Stimulated activated CD4-positive, alpha-beta T cell treated with anti-CD3 and anti-CD28 coated beads, Interleukin-1b, Interleukin-23, amount 100 ng/mL, for 1 hour (primary cell): ENCODE measurements at places on chromosomes 7 and 10.

- DNase-seq: no peak
These were observed 57.1 kb downstream of the TACR2 start for GRCh38 chr10:69359594-69359993.

DNA sequence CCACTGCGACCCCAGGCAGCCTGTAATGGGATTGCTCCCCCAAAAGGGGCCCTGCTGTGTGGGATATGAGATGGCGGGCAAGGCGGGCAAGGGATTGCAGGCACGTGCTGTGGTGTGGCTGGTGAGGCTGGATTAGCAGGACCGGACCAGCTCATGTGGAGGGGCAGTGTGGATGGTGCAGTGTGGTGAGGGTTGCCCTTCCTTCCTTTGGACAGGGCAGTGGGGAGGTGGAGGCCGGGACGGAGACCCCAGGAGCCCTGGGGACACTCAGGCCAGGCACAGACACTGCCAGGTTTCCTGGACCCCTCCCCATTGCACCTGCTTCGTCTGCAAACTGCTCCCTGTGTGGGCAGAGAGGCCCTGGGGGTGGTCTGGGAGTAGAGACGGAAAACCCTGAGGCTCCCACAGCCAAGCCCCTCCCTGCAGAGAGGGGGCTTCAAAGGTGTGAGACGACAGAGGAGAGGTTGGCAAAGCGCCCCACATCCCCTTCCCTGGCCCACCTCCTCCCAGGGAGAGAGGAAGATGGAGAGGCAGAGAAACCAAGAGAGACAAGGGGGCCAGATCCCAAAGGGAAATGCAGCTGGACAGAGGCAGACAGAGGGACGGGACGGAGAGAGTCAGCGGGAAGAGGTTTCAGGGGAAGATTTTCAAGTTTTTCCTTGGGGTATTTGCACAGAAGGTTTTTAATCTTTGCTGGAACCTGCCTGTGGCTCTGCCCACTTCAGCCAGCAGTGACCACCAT is 89.2 kb downstream of the MICALL2 start:
- DNase-seq: no peak

- no peak for DNase-seq
These were observed 484.6 kb downstream of the RPS24 start for GRCh38 chr10:78518224-78518623.

DNA sequence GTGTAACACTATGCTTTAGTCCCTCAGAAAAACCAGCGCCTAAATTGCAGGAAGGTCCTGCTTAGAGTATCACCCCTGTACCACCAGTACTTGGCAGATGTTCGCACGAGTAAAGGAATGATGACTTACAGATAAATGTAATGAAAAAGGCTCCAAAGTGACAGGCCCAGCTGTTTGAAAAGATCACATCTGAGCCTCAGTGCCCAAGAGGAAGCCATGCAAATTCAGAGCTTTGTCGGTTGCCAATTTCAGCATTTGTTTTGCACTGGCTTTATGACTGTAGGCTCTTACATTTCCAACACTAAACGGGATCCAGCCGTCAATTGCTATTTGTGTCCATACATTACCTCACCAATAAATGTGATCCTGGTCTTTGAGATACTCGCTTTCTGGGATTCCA is 60.6 kb upstream of the GAD2 start:
- DNase-seq: no peak

DNA sequence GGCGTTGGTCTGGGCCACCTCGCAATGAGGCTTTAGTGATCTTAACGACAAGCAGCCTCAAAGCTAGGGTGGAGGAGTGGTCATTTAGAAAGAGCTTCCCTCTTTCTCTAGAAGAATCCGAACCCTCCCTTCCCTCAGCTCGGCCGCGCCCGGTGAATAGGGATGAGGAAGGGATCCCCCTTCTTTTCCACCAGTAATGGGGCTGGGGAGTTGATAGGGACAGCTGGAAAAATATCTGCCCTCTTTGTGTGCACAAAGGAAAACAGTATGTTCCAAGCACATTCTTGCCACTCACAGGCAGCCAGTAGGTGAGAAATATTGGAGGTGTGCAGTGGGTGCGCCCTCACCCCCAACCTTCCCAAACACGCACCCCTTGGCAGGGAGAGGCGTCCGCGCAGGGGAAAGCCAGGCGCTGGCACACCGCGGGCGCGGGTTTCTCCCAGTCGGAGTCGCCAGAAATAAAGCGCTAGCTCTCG is 6.5 kb downstream of the DLX5 start:
- no peak for DNase-seq

GRCh38 chr7:48295296-48295971 is 124.2 kb downstream of the ABCA13 start:
- no peak for DNase-seq

DNA sequence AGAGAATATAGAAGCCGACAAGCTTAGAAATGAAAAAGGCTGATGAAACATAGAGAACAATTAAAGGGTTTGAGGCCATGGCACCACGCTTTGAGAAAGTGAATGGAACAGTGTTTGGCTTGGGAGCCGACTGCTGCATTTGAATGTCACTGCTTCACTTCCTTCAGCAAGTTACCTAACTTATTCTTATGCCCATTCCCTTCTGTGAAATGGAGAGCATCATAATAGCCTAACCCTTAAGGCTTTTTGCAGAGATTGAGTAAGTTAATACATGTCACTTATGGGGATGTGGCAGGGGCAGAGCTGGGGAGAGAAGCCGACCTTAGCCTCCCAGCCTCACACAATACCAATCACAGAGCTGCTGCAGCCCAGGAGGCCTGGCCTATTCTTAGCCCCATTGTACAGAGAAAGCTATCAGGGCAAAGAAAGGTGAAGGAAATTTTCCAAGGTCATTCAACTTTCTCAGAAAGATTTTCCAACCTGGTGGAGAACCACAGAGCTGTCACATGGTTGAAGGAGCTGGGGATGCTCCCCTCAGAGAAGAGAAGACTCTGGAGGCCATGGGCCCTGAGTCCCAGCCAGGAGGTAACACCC is 186.0 kb upstream of the GDF10 start:
- no peak for DNase-seq

DNA sequence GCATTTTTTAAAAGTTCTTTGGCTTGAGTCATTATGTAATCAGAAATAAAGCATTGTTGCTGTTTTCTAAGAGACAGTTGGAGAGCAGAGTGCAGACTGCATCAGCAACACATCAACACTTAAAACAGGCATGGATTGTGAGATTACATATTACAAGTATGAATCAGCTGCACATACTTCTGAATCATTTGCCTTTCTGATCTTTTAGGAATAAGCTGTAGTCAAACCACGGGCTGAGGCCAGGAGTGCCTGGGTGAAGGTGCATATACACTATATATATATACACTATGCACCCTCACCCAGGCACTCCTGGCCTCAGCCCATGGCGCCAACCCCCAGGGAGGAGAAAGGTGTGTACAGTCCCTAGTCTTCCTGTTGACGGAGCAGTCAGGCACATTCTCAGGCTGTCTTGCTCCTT is 52.4 kb upstream of the DLX6 start:
- DNase-seq: no peak

GRCh38 chr7:32224276-32224675 is 154.1 kb upstream of the PDE1C start:
- no peak for DNase-seq

GRCh38 chr7:105157278-105157677 is 143.3 kb downstream of the KMT2E start:
- DNase-seq: no peak

- DNase-seq: no peak
These were observed 38.6 kb downstream of the IL6 start for GRCh38 chr7:22765609-22766008.

- DNase-seq: no peak
These were observed 36.2 kb downstream of the INPP5F start for GRCh38 chr10:119762035-119762434.

DNA sequence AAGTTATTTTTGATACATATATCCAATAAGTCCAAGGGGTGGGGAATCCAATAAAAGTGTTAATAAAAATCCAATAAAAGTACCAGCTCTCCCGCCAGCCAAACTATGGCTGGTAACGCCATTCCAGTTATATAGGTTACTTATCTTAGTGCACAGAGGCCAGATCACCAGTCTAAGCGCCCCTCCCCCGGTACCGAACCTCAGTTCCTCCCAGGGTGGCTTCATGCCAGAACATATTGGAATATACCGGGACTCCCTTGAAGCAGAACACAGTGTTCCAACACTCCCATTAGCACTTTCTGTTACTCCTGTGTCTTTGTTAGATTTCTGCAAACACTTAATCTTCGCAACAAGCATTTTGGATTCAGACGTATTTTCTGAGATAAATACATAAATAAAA is 7.5 kb downstream of the FBH1 start:
- DNase-seq: no peak
